NCI-H1092 treated with DMSO at 0.1 percent for 48 hours (cell line): ENCODE measurements at places on chromosomes 4 and X.

- DNase-seq, result no peak
These were observed 39.1 kb upstream of the MBTPS2 start for GRCh38 chrX:21800344-21800770.

DNA sequence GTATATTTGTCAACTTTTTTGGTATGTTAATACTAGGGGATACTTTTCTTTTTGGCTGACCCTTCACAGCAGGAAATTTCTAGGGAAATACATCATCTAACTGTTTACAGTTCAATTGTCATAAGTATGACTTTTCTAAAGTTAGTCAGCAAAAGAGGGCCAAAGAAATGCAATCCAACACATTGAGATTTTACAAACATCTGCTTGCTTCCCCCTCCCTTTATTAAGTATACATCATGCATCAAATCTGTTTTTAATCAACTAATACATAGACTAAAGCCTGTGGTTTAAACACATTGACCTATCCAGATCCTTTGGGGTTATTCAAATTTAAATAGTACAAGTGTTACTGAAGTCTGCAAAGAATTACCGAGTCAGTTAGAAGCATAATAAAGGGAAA lies 93.9 kb downstream of the MID1 start:
- DNase-seq, result no peak

GRCh38 chrX:132953354-132953753 lies 5.1 kb downstream of the HS6ST2 start:
- no peak for DNase-seq

DNA sequence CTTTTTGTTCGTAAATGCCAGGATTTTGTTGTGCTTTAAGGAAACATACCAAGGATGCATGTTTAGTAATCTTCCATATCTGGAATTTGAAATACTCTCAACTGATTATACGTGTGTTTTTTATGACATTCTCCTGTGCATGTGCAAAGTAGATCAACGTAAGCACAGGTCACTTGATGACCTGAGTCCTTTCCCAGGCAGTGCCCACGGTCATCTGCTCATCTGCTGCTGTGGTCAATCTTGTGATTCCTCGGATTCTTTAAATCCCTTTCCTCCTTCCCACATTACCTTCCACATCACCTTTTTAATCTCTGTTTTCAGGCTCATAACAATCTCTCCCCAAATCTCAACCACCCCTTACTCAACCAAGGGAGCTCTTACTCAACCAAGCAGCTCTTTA lies 104.1 kb downstream of the RASL11B start:
- DNase-seq, result no peak

- DNase-seq, result no peak
These were observed 346.8 kb downstream of the NR3C2 start for GRCh38 chr4:148095346-148095923.

DNA sequence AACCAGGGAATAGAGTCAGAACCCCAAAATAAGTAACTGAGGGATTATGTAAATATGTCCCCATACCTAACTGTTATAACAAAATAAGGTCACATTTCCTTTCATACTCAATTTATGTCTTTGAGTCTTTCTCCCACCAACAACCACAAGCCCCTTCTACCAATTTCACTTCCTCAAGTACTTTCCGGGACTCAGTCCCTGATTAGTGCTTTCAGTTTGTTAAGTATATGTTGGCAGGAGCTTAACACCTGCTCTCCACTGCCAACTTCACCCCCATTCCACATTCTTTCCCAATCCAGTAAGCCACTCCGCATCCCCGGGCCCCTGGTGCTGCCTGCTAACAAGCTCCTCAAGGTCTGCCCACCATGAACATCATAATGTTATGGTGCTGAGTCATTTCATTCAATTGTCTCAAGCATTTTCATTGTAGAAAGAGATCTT lies 71.3 kb upstream of the SPRY1 start:
- no peak for DNase-seq

DNA sequence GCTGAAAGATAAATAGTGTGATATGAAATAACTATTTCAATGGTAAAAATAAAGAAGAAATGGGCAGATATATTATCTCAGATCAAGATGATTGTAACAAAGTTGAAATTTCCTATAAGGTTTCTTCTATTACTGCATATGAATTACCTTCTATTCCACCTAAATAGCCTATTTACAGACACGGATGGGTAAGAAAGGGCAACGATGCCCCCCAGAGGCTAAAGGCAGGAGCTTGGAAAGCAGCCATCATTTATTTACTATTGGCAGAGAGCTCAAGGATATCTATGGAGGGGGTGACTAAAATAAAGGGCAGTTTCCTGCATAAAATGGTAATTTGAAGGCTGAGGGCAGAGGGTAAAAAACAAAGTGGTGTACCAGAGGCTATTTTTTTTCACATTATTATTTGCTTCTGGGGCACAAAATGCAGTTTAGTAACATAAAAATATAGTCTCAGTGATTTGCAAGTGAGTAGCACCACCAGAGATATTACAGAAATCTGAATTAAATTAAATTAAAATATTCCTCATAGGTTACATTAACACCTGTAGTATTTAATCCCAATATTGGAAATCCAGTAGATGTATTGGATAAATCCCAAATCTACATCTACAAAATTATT lies 123.1 kb downstream of the BTC start:
- DNase-seq, result peak; percentile 18

DNA sequence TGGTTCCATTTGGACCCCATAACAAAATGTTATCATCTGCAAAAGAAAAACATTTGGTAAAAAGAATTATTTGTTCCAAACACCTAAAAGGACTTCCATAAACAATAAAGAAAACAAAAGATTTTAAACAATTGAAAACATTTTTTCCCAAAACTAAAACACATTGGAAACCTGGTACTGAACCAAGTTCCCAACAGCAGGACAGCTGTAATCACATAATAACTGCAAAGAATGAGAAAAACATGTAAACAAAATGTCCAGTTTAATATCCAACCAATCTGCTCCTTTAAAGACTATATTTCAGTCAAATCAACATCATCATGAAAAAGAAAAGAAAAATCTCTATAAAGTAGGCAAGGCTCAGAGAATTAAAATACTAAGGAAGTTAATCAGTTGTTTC lies 36.3 kb downstream of the PRDM5 start:
- DNase-seq, result no peak

GRCh38 chrX:134641346-134641745 lies 16.9 kb downstream of the PLAC1 start:
- no peak for DNase-seq

- no peak for DNase-seq
These were observed 99.6 kb upstream of the SHOX start for GRCh38 chrX:530726-531610.

DNA sequence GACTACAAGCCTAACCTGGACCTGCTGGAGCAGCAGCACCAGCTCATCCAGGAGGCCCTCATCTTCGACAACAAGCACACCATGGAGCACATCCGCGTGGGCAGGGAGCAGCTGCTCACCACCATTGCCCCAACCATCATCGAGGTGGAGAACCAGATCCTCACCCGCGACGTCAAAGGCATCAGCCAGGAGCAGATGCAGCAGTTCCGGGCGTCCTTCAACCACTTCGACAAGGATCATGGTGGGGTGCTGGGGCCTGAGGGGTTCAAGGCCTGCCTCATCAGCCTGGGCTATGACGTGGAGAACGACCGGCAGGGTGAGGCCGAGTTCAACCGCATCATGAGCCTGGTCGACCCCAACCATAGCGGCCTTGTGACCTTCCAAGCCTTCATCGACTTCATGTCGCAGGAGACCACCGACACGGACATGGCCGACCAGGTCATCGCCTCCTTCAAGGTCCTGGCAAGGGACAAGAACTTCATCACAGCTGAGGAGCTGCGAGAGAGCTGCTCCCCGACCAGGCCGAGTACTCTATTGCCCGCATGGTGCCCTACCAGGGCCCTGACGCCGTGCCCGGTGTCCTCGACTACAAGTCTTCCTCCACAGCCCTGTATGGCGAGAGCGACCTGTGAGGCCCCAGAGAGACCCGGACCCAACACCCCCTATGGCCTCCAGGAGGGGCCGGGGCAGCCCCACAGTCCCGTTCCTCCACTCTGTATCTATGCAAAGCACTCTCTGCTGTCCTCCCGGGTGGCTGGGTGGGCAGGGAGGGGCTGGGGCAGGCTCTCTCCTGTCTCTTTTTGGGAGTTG lies 486.2 kb downstream of the TRAM1L1 start:
- DNase-seq, result no peak

DNA sequence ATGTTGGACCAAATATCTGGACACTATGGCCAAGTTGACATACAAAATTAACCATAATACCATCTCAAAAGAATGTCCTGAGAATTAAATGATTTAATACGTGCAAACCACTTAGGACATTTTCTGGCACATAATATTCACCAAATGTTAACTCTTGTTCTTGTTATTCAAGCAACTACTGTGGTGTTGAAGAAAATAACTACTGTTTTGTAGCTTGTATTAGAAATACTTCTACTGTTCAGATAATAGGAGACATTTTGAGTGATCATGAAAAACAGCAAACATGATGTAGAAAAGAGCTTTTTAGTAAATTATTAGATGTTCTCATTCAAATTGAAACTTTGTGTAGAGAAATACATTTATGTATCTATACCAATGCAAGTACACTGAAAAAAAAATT lies 140.7 kb upstream of the SMIM31 start:
- DNase-seq, result no peak

GRCh38 chrX:1423215-1423614 lies 29.5 kb downstream of the ASMTL start:
- DNase-seq, result no peak

- no peak for DNase-seq
These were observed 240.5 kb downstream of the STIM2 start for GRCh38 chr4:27101126-27101525.

DNA sequence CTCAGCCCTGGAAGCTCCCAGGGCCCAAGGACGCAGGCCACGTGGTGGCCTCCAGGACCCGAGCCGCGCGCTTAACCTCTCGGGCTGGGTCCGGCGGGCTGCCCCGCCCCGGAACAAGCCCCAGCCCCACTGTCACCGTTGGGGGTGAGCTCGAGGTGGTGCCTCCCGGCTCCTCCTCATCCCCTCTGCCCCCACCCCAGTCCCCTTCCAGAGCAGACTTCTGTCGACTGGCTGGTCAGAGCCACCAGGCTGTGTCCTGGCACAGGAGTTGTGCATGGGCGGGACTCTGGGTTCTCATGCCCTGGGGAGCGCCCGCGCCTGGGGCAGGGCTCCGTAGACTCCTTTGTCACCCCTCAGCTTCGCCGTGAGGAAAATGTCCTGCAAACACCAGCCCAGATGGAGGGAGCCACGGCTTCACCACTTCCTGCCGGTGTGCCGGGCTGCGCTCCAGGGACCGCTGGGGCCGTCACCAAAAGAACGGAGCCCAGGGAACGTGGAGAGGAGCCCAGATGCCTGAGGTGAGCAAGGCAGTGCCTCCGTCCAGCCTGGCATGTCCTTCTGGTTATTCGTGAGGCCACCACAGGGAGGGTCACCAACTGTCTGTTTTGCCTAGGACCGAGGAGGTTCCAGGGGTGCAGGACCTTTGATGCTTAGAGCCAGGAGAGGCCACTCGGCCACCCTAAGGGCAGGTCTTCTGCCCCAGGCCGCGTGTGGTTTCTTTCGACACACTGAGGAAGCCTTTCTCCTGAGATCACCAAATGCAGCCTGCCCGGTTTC lies 7.1 kb upstream of the RGS12 start:
- DNase-seq, result no peak

DNA sequence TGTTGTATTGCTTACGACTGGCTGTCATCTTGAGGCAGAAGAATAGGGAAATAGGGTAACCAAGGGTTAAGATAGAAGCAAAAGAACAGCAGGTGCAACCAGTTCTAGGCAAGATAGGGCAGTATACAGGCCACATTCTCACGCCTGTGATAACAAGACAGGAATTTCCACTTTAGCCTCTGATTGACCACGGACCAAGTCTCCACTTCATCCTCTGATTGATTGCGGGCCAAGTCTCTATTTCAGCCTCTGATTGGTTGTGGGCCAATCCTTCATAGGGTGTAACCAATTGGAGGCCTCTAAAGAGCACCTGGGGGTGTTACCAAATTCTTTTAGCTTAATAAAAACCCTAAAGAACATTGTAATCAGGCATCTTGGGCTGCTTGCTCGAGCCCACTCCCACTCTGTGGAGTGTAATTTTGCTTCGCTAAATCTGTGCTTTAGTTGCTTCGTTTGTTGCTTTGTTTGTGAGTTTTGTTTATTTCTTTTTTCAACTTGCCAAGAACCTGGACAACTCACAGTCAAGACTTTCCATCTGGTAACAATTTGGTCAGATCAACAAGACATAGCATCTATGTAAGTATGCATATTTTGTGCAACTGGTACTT lies 8.7 kb upstream of the TBC1D9 start:
- no peak for DNase-seq

- DNase-seq, result no peak
These were observed 21.1 kb upstream of the TRIM2 start for GRCh38 chr4:153183146-153183545.

DNA sequence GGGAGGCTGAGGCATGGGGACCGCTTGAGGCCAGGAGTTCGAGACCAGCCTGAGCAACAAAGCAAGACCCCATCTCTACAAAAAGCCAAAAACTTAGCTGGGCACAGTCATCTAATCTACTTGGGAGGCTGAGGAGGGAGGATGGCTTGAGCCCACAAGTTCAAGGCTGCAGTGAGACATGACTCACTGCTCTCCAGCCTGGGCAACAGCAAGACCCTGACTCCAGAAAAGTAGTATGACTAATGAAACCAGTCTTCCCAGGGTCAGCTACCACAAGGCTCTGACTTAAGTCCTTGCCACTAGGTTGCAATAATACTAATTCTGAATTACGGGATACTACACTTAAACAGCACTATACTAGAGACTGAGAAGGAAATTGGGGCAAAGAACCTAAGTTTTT lies 33.1 kb downstream of the ERVMER34-1 start:
- no peak for DNase-seq

DNA sequence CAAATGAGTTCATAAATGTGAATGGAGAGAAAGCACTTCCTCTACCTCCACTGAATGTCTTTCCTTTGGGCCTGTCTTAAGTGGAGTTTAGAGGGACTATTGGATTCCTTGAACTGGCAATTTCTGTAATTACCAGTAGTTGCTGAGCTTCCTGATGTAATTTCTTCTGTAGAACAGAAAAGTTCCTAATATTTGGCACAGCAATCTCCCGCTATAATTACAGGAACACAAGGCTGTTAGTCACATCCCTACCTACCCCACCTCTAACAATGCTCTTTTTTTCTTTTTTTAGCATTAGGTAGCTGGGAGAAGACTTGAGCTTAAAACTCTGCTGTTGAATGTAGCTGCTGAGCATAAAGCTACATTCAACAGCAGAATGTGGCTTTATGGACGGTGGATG lies 24.8 kb upstream of the RBPJ start:
- DNase-seq, result no peak

GRCh38 chr4:182884040-182884439 lies 33.1 kb downstream of the DCTD start:
- no peak for DNase-seq

GRCh38 chrX:71128915-71129765 lies 10.7 kb downstream of the MED12 start:
- peak; percentile 28 for DNase-seq
